CD4-positive, CD25-positive, alpha-beta regulatory T cell (primary cell): ENCODE measurements at places on chromosomes 5 and 9.
A peak's percentile ranks its signal among the peaks of the same experiment; 100 is the strongest.

DNA sequence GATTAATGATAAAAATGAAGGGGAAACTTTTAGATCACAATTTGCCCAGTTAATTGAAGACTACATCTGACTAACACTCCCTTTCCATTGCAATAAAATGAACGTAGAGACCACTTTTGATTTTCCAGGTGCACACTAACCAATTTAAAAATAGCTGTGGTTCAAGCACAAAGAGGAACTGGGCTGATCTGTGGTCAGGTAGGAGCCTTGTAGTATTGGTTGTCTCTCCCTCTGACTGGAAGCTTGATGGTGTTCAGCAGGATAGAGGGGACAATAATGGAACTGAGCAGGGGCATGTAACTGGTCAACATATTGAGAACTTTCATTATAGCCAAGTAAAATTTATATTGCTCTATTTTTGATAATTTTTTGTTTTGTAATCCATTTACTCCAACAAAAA is 886.8 kb upstream of the SEMA6A start:
- DNase-seq, result no peak

DNA sequence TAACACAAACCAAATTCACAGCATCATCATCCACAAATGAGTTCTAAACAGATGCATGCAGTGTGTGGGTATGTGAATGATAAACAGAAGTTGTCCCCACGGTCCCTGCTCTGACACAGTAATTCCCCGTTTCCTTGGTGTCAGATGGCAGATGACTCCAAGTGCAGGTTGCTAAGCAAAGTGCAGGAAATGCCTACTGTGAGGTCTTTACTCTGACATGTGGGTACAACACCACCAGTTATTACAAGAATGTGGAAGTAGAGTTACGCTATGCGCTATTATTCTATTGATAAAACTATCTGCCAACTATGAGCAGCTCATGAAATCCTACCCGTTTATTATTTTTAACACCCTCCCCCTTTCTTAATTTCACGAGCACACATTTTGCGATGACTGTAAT is 448.9 kb downstream of the BNC2 start:
- DNase-seq, result no peak

DNA sequence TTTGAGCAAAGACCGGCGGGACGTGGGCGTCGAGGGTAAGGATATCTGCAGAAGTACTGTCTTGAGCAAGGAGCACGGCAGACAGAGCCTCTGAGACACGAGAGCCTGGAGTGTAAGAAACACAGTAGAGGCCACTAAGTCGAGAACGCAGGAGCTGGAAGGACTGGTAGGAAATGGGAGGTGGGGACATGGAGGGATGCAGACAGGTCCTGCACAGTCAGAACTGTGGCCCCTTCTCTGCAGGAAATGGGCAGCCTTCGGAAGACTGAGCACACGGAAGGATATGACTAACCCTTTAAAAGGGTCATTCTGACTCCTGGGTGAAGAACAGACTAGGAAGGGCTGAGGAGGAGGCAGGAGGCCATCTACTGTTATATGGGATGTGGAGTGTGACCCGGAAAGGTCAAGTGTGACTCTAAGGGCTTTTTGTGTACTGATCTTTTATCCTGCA is 1.4 kb upstream of the CAMSAP1 start:
- no peak for DNase-seq

DNA sequence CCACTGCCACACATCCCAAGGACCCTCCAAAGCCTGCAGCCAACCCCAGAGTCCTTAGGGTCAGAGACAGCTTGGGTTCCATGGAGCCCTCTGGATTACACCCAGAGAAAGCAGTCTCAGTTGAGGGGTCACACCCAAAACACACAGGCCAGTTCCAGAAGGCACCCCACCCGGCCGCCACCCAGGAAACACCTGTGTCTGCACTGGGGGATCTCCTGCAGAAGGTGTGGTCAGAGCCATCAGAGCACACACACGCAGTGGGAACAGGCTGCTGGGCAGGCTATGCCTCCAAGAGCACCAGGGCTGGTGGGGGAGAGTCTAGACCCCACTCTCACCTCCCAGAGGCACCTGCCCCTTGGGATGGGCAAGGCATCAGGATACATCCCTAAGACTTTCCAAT is 27.3 kb downstream of the NIPAL4 start:
- DNase-seq, result no peak

- DNase-seq, result peak; percentile 29
Measured at GRCh38 chr9:114696814-114697544, 15.0 kb upstream of the TEX48 start.

- no peak for DNase-seq
Measured at GRCh38 chr9:82457891-82458290, 469.3 kb downstream of the SPATA31D1 start.

GRCh38 chr9:3743901-3744413 is 218.2 kb upstream of the RFX3 start:
- DNase-seq, result no peak

GRCh38 chr5:157941616-157942015 is 82.7 kb upstream of the CLINT1 start:
- no peak for DNase-seq

DNA sequence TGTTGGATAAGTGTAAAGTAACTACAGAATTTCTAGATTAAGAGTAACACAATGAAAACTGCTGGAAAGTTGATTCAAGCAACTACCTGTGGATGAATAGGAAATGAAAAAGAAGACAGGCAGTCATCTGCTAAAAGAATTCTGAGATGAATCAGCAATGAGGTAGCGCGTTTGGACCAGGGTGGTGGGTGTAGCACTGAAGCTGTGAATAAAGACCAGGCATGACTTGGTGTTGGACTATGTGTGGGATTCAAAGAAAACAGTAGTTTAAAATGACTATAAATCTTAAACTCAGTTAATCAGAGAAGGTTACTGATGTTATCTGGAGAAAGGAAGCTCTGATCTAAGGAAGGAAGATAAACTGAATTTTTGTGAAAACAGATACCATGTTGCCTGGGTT is 159.8 kb downstream of the FBN2 start:
- no peak for DNase-seq

DNA sequence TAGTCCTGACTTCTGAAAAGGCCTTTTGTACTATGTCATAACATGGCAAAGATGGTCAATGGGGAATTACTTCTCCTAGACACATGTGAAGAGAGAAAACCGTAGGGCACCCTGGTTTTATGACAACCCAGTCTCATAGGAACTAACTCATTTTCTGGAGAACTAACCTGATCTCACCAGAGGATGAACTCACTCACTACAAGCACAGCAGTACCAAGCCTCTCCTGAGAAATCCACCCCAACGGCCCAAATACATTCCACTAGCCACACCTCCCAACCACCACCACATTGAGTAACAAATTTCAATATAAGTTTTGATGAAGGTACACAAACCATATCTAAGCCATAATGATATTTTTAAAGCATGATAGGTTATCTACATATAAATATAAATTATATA is 909.3 kb upstream of the CDH10 start:
- DNase-seq, result no peak

DNA sequence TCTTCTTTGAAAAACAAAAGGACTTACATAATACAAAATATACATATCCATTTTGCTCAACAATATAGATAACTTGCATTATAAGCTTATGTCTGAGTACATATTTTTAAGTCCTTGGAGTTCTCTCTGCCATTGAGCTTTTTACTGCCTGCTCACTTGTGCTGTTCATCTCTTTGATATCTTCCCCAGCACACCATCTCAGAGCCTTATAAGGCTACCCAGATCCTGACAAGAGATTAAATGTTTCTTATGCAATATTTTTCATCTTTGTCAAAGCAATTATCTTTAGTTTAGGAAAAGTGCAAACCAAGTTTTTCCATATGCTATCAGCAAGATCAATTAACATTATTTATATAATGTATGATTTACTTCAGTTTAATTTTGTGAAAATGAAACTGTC is 60.7 kb upstream of the ITGA1 start:
- no peak for DNase-seq

GRCh38 chr5:107401470-107402122 is 269.1 kb downstream of the EFNA5 start:
- DNase-seq, result no peak

DNA sequence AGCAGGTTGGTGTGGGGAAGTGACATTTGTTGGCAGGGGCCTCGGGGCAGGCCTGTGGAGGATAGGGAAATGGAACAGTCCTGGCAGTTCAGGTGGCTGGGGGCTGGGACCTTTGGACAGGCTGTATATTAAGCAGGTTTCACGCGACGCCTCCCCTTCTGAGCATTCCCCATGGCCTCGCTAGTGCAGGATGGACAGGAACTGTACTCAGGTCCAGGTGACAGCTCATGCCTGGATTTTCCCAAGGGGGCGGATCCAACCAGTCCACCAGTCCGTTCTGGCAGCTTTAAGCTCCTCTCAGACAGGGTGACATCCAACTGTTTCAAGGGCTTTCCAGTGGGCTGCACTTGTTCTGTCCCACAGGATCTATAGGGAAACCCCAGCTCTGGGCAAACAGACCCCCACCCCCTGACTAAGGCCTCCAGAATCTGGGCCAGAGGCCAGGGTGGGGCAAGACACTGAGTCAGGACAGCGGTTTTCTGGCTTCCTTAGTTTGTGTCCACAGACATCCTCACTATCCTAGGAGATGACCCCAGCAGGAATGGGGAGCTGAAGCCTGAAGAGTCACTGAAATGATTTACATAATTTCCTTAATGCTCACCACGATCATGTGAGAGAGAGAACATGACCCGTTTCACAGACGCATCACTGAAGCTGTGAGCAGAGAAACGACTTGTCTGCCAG is 20.9 kb downstream of the CSF2 start:
- DNase-seq, result no peak

DNA sequence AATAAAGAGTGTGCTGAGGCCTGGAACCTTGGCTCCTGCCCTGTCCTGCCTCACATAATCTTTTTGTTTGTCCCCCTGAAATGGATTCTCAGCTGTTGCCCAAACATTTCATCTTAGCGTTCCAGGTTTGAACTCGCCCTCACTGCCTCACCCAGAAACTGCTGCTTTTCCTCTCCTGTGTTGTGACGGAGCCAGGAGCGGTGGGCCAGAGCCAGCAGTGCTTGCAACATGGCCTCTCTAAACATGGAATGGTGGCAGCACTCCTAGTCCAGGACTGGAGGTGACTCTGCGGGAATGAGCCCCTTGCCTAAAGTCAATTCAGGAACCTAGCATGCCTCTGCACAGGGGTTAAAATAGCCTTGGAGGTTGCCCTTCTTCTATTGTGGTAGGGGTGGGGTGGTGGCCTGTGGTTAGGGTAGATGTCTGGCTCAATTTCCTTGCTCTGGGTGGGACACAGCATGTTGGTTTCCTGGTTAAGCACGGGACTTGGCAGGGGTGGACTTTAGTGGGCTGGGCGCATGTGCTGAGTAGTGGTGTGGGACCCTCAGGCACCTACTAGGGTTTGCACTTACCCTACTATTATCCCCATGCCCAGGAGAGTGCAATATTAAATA is 101.6 kb downstream of the SLC25A46 start:
- no peak for DNase-seq

DNA sequence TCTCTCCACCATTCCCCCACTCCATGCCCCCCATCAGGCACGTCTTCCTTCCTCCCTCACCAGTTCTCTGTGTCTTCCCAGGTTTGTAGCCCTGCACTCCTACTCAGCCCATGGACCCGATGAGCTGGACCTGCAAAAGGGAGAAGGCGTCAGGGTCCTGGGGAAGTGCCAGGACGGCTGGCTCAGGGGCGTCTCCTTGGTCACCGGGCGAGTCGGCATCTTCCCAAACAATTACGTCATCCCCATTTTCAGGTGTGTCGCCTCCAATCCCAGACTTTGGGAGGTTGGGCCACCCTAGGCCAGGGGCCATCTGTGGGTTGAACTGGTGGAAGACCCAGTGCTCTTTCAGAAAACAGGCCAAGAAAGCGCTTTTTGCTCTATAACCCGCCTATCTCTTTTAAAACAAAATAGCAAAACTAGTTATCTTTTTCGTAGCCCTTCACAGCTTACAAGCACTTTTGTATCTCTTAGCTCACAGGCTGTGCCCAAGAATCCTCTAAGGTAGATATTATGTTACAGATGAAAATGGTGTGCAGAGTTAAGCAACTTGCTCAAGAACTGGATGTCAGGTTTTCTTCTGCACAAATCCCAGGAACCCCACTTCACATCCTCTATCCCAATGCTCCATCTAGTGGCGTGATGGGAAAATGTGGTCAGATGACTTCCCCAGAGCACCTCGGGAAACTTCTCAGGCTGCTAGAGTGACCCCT is 56.2 kb downstream of the PLAC8L1 start:
- DNase-seq, result no peak

DNA sequence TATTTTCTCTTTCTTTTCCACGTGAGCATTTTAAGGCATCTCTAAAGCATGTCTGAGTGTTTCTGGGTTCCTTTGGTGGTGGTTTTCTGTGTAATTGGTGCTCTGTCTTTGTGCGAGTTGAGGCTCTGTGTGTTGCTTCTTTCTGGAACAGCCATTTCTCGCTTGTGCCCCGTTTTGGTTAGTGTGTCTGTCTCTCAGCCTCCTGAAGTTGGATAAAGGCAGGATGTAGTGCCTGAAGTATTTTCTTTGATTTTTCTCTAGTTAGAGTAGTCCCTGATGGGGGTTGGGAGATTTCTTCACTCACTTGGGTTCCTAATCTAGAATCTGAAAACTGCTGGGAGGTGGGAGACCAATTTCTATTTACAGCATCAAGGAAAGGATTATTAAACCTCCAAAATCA is 129.7 kb upstream of the TMEM161B start:
- DNase-seq, result no peak

GRCh38 chr5:117794847-117795246 is 1193.5 kb downstream of the DTWD2 start:
- DNase-seq, result no peak

GRCh38 chr5:82104872-82105271 is 133.0 kb downstream of the ATG10 start:
- DNase-seq, result no peak

- no peak for DNase-seq
Measured at GRCh38 chr5:685262-686171, 7.6 kb downstream of the TPPP start.

DNA sequence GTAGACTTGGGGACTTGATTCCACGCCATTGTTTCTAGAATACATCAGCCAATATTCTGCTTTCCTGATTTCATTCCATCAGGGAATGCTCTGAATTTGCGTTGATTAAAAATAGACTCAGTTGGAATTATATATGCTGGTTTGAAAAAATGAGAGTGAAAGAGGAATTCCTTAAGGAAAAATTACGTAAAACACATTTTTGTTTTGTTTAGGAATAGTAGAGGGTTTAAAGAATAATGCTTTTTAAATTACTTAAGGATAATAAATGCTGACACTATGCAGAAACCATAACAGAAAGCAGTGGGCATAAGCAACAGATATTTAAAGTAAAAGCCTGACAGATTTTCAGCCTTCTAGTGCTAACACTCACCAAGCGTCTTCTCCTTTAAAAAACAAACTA is 235.0 kb downstream of the ADAMTS6 start:
- DNase-seq, result no peak

DNA sequence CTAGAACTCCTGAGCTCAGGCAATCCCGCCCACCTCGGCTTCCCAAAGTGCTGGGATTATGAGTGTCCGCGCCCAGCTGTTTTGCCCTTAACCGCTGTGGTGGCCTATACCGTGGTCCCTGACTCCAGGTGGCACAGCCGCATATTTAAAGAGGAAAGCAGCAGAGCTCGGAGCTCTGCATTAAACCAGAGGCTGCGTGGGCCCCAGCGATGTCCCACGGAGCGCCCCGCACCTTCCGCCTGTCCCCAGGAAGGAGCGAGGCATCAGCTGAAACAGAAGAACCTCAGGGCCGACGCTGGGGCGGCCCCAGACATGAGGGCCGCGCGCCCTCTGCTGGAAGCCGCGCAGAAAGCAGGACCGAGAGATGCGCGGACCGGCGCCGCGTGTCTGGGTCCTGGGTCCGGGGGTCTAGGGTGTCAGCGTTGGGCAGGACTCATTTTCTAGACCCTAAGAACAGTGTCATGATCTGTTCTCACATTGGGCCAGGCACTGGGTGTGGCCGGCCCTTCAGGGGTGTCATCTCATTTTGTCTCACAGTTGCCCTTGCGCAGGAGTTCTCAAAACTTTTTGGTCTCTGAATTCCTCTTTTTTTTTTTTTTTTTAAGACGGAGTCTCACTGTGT is 37.7 kb downstream of the LAMC3 start:
- DNase-seq, result peak; percentile 72
